ENCODE measurements at places on chromosomes 1 and 21. TPM values are rescaled to one million over a fixed set of nuclear protein-coding genes. Genes with fewer than 3 reads are reported as not detected.

SMG7 gene
- total RNA-seq, result 18.6 TPM

GJC2 gene
- total RNA-seq, result 0.72 TPM

COL8A2 gene
- total RNA-seq, result 0.12 TPM

GRCh38 chr1:162631546-162632191, 595 bp upstream of the DDR2 start:
- no peak for DNase-seq

DNA sequence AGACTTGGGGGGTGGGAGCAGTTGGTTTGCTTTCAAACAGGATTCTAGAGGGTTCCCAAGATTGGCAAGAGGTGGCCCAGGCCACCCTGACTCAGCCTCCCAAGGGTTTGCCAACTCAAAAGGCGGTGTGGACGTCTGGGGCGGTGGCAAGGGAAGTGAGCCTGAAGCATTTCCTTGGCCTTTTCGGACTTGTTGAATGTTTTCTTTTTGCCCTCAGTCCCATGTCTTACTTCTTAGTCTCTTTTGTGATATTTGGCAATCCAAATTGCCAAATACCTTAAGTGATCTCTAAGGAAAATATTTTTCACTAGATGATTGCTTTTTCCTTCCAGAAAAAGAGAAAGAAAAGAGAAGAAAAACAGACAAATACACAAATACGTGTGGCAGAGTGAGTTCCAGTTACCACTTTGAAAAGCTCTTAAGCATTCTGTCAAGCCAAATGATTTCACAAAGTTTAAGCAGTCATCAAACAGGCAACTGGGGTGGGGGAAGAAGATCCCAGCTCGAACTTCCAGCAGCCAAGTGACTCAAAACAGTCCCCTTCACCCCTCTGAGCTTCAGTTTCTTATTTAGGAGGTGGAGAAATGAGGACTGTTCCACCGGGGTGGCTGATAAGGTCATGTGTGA, 374.6 kb upstream of the USP24 start:
- DNase-seq, result no peak

DNA sequence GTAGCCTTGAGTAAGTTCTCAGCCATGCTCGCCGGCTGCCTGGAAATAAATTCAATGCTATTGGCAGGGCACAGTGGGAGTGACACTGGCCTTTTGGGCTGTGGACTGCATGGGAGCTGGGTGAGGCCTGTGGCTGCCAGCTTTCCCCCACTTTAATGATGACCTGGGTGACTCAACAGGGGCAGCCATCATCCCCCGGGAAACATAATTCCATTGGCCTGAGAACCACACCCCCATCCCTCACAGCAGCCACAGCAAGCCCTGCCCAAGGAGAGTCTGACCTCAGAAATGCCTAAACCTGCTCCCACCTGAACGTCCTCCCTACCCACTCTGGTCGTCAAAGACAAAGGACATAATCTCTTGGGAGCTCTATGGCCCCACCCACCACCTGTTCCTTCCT, 384.0 kb downstream of the LTN1 start:
- DNase-seq, result no peak

- DNase-seq, result no peak
Observed at GRCh38 chr1:228317411-228317828, 89.2 kb downstream of the TRIM11 start.

DNA sequence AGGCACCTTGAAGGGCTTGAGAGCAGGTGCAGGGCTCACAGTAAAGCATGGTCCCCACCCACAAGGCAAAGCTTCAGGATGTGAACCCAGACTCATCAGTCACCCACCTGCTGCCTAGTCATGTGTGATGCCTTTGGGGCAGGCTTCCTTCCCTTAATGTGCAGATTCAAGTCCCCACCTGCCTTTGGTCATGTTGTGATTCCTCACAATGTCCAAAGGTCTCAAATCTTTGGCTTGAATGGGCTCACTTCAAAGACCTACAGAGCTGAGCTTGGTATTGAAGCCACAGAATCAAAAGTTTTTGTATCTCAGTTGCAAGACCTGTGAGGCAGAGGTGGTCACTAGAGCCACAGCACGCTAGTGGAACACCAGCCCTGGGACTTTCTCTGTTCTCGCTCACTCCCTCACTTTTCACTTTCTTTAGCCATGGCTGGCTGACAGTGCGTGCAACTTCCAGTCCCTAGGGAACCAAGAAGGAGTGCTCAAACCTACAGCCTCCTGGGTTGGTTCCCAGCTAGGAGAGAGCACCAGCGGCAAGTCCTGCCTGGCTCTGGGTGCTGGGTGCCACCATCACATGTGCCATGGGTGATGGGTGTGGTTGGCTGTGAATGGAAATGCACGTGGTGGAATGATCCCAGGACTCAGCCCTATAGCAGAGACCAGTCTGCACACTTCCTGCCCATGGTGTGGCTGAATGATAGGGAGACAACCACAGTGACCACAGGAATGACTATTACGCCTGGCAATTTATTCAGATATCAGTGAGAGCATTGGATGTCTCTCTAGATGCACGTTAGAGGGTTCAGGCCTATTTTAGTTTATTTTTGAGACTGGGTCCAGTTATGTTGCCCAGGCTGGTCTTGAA, 26.4 kb upstream of the CLIC6 start:
- DNase-seq, result no peak

DNA sequence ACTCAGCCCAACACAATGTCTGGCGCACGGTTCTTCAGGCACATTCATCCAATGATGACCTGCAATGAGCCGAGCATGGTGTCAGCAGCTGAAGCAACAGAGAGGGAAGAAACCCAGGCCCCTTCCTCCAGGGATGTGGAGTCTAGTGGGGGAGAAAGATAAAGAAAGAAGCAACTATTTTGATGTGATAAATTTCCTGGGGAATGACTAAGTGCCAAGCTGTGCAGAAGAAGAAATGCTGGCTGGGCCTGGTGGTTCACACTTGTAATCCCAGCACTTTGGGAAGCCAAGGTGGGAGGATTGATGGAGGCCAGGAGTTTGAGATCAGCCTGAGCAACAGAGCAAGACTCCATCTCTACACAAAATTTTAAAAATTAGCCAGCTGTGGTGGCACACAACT, 561.8 kb downstream of the KIF26B start:
- DNase-seq, result no peak

- DNase-seq, result no peak
Observed at GRCh38 chr1:2623571-2624337, 9.1 kb downstream of the MMEL1 start.
